ENCODE measurements at places on chromosomes 5 and 9.
A peak's percentile ranks its signal among the peaks of the same experiment; 100 is the strongest.

DNA sequence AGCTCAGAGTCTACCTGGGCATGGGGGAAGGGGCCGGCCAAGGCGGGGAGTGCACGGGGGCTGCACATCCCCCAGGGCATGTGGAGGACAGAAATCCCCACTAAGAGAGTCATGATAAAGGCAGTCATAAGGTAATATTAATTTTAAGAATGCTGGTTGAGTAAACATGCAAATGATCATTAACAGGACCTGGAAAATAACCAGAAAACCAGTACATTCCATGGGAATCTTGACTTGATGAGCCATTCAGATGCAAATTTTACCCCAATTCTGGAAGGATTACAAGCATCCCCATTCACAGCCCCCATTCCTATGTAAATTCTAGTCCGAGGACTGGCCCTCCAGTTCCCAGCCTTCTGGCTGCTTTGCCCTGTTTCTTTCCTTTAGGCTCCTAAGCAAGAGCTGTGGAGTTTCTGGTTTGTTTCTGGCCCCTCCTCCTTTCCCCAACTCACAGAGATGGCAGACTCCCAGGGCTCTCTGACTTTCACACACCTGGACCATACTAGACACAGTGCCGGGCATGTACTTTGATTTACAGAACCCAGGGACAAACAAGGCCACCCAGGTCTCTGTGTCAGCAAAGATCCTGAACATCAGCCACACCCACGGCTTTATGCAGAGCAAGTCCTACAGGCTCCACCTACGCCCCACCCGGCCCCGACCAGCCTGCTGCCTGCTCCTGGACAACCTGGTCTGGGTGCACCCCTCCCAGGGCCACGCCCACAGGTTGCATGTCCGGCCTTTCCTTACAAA is 62.7 kb downstream of the SEMA4D start:
- DNase-seq: no peak

DNA sequence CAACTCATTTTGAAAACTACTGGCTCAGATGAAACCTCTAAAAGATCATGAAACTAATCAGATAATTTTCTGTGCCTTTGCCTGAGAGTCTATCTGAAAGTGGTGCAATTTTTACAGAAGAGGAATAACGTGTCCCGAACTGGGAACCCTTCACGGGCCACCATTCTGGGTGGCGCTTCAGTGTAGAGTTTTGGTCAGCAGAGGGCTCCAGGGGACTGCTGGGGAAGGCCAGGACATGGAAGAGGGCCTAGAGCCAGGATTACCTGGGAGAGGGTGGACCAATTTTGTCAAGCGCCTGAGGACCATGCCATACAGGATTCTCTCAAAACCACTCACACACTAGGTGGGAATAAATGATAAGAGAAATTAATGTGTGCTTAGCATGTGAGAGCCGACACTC is 49.7 kb upstream of the PLEKHG4B start:
- DNase-seq: no peak

DNA sequence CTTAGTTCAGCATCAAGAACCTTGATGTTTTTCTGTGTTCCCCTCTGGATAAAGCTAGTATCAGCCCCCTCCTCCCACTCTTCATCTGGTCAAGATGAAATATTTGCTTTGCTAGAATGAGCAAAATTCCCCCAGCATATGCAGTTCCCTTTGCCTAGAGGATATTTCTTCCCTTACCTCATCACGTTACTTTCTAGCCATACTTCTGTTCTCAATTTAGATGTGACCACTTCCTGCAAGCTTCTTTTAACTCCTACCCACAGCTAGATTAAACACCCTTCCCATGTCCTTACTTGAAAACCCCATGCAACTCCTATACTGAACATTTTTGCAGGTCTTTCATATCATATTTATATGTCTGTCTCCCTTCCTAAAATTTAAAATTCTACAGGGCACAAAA is 178.9 kb upstream of the TUSC1 start:
- no peak for DNase-seq

DNA sequence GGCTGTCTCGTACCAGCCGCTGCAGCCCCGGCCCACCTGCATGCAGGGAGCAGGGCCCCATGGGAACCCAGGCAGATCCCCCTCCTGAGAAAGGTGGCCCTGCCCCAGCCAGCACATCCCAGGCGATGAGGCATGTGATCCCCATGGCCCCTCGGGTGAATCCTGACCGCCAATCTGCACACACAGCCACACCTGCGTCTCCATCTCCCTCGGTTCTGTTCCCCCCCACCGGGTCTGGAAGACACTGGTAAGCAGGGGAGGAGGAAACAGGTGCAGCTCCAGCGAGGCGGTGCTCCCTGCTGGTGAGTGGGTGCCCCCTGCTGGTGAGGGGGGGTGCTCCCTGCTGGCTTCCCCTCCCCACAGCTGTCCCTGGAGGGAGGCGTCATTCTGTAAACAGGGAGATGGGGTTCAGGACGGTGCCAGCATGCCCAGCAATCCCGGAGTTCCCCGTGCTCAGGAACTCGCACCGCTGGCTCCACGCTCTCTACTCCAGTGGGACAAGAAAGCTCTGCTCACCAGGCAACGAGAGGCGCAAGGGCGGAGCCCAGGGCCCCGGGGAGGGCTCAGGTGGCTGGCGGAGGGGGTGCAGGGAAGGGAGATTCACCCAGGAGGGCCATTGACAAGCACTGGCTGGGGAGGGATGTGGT is 28.4 kb upstream of the SLC12A7 start:
- peak; percentile 91 for DNase-seq

- no peak for DNase-seq
These were observed 7.4 kb downstream of the C5orf46 start for GRCh38 chr5:147898875-147899401.

DNA sequence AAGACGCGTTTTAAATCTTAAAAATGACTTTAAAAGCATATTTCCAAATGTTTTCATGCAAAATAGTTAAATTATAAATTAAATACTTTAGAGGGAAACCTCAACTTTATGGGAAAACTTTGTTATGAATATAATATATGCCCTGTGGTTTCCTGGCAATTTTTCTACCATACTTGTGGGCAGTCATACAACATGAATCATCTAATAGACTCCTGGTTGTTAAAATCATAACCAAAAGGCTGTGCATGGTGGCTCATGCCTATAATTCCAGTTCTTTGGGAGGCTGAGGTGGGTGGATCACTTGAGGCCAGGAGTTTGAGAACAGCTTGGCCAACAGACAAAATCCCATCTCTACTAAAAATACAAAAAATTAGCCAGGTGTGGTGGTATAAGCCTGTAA is 18.2 kb downstream of the ATP10B start:
- DNase-seq: no peak
